ENCODE measurements at places on chromosomes 2 and 18.

DNA sequence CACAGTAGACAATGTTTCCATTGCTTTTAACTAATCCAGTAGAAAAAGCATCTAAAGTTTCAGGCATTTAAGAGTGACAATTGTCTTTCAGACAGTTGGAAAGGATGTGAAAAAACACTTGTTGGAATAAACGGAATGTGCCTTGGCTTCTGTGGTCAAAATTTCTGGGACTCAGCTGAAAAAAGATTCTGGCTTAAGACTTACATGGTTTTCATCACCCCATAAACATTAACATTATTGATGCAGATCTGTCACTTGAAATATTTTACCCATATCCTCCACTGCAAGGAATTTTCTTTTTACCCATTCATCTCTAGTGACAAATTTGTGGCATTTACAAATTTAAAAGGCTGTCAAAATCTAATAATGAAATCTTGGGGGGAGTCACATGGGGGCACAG lies 166.0 kb downstream of the SRBD1 start:
- DNase-seq = no peak

- no peak for DNase-seq
Observed at GRCh38 chr2:128493880-128494279, 175.2 kb upstream of the HS6ST1 start.

GRCh38 chr18:45171679-45172191 lies 443.5 kb upstream of the SLC14A2 start:
- DNase-seq = no peak

GRCh38 chr18:79389689-79390088 lies 6.0 kb upstream of the NFATC1 start:
- no peak for DNase-seq

DNA sequence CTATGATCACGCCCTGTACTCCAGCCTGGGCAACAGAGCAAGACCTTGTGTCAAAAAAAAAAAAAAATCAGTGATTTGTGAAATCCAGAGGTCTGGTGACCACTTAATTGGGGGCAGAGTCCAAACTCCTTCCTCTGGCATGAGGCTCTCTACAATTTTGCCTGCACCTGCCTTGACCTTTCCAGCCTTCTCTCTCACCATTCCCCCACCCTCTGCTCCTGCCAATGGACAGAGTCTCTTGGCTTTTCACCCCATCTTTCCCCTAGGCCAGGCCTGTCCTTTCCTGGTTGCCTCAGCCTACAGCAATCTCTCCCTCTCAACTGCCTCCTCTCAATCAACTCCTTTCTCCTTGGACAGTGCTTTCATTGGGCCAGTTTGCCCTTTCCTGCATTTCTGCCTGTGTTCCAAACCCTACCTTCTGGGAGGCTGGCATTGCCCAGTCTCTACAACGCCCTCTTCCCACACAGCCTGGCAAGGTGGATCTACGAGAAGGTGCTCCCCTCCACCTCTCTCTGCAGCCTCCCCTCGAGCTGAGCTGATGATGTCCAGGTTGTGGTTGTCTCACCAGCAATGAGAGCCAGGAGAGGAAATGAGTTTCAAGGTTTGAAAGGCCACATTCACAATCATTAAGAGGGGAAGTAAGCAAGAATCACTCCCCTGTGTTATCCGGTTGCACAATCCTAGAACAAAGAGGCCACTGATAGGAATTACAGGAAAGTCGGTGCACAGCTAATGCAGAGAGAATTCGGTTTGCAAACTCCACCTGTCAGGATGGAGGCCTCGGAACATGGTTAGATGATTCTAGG lies 39.5 kb upstream of the NPAS2 start:
- peak; percentile 23 for DNase-seq

- DNase-seq = no peak
Observed at GRCh38 chr2:42187886-42188285, 18.7 kb downstream of the EML4 start.

DNA sequence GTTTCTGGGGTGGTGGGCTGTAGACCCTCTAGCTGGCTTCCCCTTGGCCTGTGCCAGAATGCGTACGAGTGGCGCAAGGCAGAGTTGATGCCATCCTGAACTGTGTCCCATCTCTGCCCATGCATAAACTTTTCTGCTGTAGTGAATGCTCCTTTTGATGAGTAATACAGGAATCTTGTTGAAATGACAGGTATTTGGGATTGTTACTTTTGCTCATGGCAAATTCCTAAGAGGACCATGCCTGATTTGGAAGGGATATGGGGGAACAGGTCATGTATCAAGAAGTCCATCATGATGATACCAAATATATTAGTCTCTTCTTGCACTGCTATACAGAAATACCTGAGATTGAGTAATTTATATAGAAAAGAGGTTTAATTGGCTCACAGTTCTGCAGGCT lies 648.0 kb downstream of the SLC4A3 start:
- DNase-seq = no peak

DNA sequence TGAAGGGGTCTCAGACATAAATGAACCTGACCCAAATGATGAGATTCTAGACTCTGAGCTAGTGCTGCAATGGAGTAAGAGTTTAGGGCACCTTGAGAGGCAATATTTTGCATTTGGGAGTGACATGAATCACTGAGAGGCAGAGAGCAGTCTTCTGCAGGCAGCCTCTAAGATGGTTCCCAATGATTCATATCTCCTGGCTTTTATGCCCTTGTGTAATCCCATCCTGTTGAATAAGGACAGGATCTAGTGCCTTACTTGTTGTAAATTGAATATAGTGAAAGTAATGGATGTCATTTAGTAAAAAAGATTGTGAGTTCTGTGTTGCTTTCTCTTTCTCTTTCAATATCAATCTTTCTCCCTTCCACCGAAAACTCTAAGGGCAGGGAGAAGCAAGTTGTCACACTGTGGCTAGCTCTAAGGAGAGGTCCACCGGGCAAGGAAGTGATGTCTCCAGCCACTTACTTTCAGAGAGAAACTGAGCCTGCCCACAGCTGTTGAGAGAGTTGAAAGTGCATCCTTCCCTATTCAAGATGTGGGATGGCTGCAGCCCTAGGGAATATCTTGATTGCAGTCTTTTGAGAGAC lies 144.7 kb downstream of the TRIB2 start:
- no peak for DNase-seq

- DNase-seq = no peak
Observed at GRCh38 chr2:196638765-196639164, 750 bp upstream of the CCDC150 start.

DNA sequence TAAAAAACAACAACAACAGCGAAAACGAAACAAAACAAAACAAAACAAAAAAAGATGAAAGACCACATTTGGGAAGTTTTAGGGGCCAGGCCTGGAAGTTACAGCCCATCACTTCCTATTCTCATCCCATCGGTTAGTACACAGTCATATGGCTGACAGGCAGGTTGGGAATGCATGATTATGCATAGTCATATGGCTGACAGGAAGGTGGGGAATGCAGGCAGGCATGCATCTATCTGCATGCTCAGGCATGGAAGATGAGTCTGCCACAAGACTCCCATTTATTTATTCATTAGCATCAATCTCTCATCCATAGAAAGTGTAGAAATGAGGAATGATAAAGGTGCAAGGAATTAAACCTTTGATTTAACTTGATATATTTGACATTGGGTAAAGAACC lies 325.3 kb upstream of the MEX3C start:
- no peak for DNase-seq

GRCh38 chr2:179891237-179891636 lies 29.8 kb upstream of the ZNF385B start:
- DNase-seq = no peak

GRCh38 chr18:58762781-58763171 lies 91.5 kb downstream of the MALT1 start:
- DNase-seq = no peak

- no peak for DNase-seq
Observed at GRCh38 chr2:190094316-190094871, 31.9 kb upstream of the MSTN start.

DNA sequence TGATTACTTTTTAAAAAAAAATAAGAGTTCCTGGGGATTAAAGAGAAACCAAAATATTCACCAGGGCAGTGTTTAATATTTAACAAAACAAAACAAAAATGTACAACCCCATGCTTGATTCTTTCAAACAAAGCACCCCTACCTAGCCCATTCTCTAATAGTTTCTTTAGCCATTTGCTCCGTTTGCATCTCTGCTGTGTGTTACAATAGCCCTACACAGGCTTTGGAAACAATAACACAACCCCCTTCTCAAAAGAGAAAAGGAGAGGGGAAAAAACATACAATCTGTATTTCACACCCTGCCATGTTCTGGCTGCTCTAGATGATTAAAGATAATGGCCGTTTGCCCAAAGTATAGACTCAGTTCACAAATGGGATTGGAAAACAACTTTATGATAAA lies 302.9 kb downstream of the CPS1 start:
- no peak for DNase-seq

- no peak for DNase-seq
Observed at GRCh38 chr18:13317801-13318200, 99.2 kb downstream of the LDLRAD4 start.

DNA sequence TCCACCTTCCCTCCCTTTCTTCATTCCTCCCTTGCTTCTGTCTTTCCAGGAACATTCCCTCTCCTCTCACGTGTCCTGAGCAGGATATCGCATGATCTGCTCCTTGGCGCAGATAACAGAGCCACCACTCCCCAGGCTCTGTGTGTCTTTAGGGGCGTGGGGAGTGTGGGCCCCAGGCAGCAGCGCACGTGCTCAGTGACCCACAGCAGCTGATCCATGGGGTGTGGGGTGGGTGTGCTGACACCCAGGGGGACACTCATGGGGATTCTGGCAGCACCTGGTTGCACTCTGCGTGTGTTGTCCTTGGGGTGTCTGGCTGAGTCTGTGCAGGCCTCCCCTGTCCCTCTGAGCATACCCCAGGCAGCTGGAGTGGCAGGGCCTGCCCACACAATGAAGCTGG lies 9.9 kb upstream of the FOSL2 start:
- DNase-seq = no peak

GRCh38 chr18:24342347-24342746 lies 55.3 kb downstream of the OSBPL1A start:
- DNase-seq = no peak

- DNase-seq = no peak
Observed at GRCh38 chr2:10346929-10347561, 44.3 kb downstream of the HPCAL1 start.

- DNase-seq = no peak
Observed at GRCh38 chr2:169080250-169081069, 11.1 kb downstream of the DHRS9 start.

DNA sequence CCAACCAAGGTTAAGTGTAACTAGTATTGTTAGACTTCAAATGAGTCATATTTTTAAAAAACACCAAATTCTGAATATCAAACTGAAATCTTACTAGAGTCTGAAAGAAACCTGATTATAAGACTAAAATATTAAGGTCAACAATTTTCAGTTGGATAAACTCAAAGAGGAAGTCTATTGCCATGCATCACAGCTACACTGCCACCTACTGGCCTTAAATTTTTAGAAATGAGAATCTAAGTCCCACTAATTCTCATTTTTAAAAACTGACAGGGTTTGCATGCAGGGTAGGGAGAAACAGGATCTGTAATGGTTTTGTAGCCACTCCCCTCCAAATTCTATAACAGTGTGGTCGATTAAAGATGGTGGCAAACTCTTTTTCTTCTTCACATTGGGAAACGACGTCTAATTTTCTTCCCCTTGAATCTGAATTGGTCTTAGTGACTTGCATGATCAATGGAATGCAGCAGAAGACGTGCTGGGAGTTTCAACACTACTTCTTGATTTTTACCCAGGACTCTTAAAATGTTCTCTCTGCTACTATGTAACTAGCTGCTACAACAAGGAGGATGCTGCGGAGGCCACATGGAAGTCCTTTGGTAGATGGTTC lies 176.1 kb upstream of the SESTD1 start:
- DNase-seq = no peak

DNA sequence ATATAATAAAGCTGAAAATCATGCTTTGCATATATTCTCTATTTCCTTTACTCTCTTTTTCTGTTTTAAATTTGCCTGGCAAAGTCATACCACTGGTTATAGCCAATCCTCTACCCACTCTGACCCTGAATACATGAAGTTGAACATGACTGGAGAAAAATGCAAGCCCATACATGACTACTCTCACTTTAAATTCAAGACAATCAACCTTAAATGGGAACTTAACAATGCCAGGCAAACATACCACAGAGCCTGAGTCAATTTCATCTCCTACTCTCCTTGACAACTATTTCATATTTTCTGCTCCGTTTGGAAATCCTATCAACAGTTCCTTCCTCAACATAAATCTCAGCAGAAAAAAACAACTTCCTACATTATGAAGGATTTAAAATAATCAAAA lies 22.6 kb downstream of the RAD51AP2 start:
- no peak for DNase-seq

DNA sequence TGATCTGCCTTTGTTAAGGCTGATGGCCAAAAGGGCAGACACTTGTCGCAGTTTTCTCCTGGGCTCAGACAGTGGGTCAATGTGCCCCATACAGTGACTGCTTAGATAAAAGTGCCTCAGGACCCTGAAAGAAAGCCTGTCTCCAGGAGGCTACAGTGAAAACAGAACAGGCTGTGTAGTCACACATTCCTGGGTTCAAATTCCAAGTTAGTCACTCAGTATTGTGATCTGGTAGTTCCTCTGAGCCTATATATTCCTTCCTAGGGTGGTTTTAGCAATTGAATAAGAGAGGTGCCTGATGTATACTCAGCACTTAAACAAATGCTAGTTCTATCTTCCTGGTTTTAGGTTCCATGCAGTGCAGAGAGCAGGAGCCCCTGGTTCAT lies 54.4 kb downstream of the RPL37A start:
- DNase-seq = no peak

- peak; percentile 52 for DNase-seq
Observed at GRCh38 chr2:26068602-26069298, 34.9 kb downstream of the RAB10 start.

DNA sequence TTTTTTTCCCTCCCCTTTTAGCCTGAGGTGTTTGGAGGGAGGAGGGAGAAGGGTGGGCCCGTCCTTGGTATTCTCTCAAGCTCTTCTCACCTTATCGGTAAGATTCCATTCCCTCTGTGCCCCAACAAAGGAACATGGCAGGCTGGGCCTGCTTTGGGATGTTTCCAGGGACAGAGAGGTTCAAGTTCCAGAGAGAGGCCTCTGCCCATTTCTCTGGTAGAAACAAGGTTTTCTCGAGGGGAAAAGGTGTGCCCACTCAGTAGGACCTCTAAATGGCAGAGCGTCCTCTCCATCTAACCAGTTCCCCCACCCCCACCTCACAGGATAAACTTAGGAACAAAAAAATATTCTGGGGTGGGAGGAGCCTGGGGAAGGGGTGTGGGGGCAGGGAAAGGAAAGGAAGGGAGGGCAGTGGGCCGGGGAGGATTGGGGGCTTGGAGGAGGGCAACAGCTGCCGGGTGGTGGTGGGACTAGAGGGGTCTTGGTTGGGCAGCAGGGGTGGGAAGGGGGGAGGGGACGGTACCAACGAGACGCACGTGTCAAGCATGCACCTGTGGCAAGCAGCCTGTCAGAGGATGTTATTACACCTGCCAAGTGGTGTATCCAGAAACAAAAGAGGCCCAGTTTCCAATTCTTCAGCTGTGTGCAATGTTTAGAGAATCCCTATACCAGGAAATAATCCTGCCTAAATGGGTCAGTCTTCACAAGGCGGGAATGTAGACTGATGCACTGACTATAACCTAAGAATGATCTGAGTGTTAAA lies 2.1 kb downstream of the PCBP1 start:
- DNase-seq = no peak

All from SIG-M5 (cell line).